Upper lobe of left lung (tissue), 6 donors: ENCODE measurements at places on chromosomes 6 and 20.

- no peak overlapping the region for H3K27ac ChIP-seq
- H3K4me1 ChIP-seq = peaks cover 4% of the 10 kb centered on the region
- H3K36me3 ChIP-seq = no peaks in the 10 kb centered on the region
- peak; percentile 82 for DNase-seq
These were observed 103.2 kb upstream of the FOXP4 start for GRCh38 chr6:41442800-41443501.

DNA sequence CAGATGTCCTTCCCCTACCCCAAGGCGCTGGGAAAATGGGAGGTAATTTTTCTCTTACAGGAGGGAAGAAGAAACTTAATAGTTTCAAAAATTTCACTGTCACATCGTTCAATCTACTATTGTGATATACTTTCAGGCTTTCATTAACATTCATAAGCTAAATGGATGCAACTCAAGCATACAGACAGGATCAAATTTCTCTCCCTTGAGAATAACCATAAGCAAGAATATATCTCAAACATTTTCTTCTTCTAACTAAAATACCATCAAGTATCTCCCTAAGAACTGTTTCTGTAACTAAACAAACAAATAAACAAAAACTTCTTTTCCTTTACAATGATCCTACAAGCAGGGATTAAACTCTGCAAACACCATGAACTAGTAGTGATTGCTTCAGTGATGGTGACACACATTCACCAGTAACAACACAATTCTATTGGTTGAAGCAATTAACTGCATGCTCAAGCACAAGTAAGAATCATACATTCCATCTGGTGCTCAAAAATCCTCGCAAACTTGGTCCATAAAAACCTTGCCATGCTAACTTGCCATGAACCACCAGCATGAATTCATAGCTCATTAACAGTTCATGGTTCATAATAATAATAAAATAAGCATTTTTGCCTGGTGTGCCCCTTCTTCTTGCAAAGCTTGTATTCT lies 183.8 kb downstream of the PTPRK start:
- no peaks in the 10 kb centered on the region for H3K27me3 ChIP-seq
- peaks cover 23% of the 10 kb centered on the region for H3K4me1 ChIP-seq
- DNase-seq = no peak
- no peaks in the 10 kb centered on the region for H3K36me3 ChIP-seq
- H3K27ac ChIP-seq = no peak overlapping the region
- H3K4me3 ChIP-seq = no peak overlapping the region

GRCh38 chr6:11714116-11714797 lies 64.3 kb downstream of the ADTRP start:
- no peak overlapping the region for H3K27ac ChIP-seq
- no peaks in the 10 kb centered on the region for H3K27me3 ChIP-seq
- no peaks in the 10 kb centered on the region for H3K36me3 ChIP-seq
- no peak overlapping the region for H3K4me3 ChIP-seq
- DNase-seq = no peak

DNA sequence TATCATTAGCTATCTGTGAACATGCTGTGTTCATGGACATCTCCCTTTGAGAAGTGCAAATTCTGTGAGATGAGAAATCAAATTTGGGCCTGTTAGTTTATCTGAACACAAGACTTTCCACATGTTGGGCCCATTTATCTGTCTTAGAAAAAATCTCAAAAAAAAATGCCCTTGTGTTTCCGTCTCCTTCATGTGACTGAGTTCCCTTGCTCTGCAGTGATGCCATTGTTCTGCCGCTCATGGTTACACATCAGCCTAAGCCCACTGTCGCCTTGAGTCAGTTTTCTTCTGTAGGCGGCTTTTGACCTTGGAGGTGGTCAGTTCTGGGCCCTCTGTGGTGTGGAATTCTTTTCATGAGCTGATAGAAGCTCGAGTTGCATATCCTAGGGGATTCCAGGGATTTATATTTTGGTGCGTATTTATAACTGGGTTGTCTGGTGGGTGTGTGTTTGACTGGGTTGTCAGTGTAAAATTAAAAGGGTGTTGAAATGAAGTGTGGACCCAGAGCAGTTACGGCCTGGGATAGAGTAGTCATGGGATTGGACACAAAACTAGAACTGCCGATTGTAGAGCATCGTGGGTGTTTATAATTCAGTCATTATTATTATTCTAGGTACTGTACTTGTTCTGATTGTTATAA lies 156.7 kb downstream of the JARID2 start:
- no peak overlapping the region for H3K27ac ChIP-seq
- DNase-seq = no peak
- H3K36me3 ChIP-seq = no peaks in the 10 kb centered on the region
- H3K27me3 ChIP-seq = no peaks in the 10 kb centered on the region

GRCh38 chr6:27591699-27592480 lies 119.0 kb upstream of the ZNF184 start:
- no peaks in the 10 kb centered on the region for H3K36me3 ChIP-seq
- no peaks in the 10 kb centered on the region for H3K27me3 ChIP-seq

GRCh38 chr6:71229477-71229876 lies 59.1 kb upstream of the OGFRL1 start:
- no peaks in the 10 kb centered on the region for H3K27me3 ChIP-seq
- H3K27ac ChIP-seq = no peak overlapping the region
- no peaks in the 10 kb centered on the region for H3K36me3 ChIP-seq
- no peak overlapping the region for H3K4me3 ChIP-seq
- DNase-seq = no peak
- H3K4me1 ChIP-seq = no peaks in the 10 kb centered on the region

DNA sequence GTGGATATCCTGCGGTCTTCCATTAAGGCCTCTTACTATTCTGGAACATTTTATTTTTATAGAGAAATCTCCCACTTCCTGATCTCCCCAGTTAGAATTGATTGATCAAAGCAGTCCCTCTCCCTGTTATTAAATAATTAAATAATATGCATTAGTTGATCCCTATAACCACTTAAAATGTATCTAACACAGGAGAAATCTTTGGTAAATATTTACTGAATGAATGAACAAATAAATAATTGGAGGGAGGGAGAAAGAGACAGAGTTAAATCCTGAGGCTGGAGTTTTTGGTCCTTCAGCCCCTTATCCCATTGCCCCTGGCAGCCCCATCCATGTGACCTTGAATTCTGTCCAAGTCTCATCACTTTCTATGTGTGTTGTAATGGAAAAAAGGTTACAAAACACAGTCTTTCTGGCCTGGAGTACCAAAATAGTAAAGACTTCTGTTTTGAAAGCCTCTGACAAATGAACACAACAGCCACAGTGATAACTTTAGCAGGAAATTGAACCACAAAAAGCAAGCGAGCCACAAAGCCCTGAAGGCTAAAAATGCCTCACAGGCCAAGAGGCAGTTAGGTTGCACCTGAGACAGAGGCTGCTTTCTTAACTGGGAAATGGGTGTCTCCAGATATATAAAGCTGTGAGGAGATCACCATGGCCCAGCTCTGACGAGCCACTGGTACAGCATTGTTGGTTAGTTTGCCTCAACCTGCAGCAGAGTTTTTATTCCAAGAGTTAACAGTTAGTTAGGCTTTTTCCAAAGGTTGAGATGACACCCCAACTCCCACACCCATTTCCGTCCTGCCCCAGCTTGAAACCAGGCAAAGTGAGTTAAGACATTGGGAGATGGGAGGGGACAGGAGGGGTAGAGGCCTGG lies 11.3 kb downstream of the NT5E start:
- no peaks in the 10 kb centered on the region for H3K27me3 ChIP-seq
- no peak for DNase-seq
- H3K4me1 ChIP-seq = peaks cover 25% of the 10 kb centered on the region
- peak overlapping the region; percentile 58 for H3K27ac ChIP-seq
- no peaks in the 10 kb centered on the region for H3K36me3 ChIP-seq
- H3K4me3 ChIP-seq = no peak overlapping the region

DNA sequence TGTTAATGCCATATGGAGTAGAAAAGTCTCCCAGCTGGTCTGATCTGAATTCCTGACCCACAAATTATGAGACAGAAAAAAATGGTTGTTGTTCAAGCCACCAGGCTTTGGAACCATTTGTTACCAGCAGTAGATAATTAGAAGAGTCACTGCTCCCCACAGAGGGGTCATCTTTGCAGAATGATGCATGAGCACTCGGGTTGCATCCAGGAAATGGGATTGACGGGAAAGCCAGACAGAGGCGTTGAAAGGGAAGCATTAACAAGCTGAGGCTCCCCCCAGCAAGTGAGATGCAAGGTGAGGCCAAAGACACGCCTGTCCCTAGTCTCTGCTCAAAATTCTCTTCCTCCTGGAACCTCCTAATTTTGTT lies 182.5 kb downstream of the SYNDIG1 start:
- H3K4me3 ChIP-seq = no peak overlapping the region
- H3K4me1 ChIP-seq = no peaks in the 10 kb centered on the region
- H3K27ac ChIP-seq = no peak overlapping the region
- no peaks in the 10 kb centered on the region for H3K36me3 ChIP-seq
- no peak for DNase-seq

GRCh38 chr6:34057191-34057590 lies 88.7 kb downstream of the GRM4 start:
- H3K27me3 ChIP-seq = no peaks in the 10 kb centered on the region
- no peaks in the 10 kb centered on the region for H3K36me3 ChIP-seq
- no peak overlapping the region for H3K4me3 ChIP-seq
- H3K4me1 ChIP-seq = no peaks in the 10 kb centered on the region
- no peak for DNase-seq

- H3K27ac ChIP-seq = no peak overlapping the region
- peaks cover 9% of the 10 kb centered on the region for H3K4me1 ChIP-seq
- H3K4me3 ChIP-seq = no peak overlapping the region
These were observed 46.4 kb upstream of the CDKAL1 start for GRCh38 chr6:20487669-20488375.

- H3K27ac ChIP-seq = no peak overlapping the region
- no peaks in the 10 kb centered on the region for H3K27me3 ChIP-seq
- H3K36me3 ChIP-seq = no peaks in the 10 kb centered on the region
These were observed 136.8 kb downstream of the FNDC1 start for GRCh38 chr6:159305804-159306537.

DNA sequence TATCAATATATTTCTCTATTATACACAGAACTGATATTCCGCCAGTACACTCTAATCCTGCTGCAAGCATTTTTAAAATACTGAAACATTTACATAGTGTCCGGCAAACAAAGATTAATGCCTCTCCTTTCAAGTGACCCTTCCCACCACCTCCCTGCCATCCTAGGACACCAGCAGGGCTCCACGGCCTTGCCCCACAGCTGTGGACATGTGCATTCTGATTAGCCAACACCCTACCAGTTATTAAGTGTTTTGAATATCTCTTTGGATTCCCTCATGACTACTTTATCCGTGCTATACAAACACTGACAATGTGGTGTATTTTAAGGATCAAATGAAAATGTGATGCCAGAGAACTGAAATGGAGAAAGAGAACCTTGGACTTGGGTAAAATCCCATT lies 615.1 kb downstream of the KIF16B start:
- no peaks in the 10 kb centered on the region for H3K27me3 ChIP-seq
- H3K4me3 ChIP-seq = no peak overlapping the region
- H3K4me1 ChIP-seq = no peaks in the 10 kb centered on the region
- H3K27ac ChIP-seq = no peak overlapping the region
- H3K36me3 ChIP-seq = no peaks in the 10 kb centered on the region

- peaks cover 47% of the 10 kb centered on the region for H3K4me1 ChIP-seq
- H3K36me3 ChIP-seq = no peaks in the 10 kb centered on the region
- no peak overlapping the region for H3K27ac ChIP-seq
- H3K27me3 ChIP-seq = no peaks in the 10 kb centered on the region
- no peak for DNase-seq
These were observed 227.6 kb downstream of the ALDH8A1 start for GRCh38 chr6:134722200-134722870.

GRCh38 chr20:47453167-47453782 lies 48.4 kb upstream of the NCOA3 start:
- H3K27me3 ChIP-seq = no peaks in the 10 kb centered on the region
- H3K4me3 ChIP-seq = no peak overlapping the region
- no peaks in the 10 kb centered on the region for H3K36me3 ChIP-seq
- H3K4me1 ChIP-seq = peaks cover 22% of the 10 kb centered on the region
- no peak for DNase-seq

DNA sequence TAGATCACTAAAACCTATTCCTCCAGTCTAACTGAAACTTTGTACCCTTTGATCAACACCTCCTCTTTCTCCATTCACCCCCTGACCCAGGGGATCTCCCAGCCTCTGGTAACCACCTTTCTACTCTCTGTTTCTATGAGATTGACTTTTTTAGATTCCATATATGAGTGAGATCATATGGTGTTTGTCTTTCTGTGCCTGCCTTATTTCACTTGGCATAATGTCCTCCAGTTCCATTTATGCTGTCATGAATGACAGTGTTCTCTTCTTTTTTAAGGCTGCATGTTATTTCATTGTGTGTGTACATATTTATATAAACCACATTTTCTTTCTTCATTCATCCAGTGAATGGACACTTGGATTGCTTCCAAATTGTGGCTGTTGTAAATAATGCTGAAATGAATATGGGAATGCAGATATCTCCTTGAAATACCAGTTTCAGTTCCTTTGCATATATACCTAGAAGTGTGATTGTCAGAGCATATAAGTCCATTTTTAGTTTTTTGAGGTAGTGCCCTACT lies 57.7 kb downstream of the DHX35 start:
- no peak overlapping the region for H3K27ac ChIP-seq
- H3K4me1 ChIP-seq = no peaks in the 10 kb centered on the region
- peaks cover 48% of the 10 kb centered on the region for H3K36me3 ChIP-seq
- no peak for DNase-seq
- H3K27me3 ChIP-seq = no peaks in the 10 kb centered on the region
- H3K4me3 ChIP-seq = no peak overlapping the region

DNA sequence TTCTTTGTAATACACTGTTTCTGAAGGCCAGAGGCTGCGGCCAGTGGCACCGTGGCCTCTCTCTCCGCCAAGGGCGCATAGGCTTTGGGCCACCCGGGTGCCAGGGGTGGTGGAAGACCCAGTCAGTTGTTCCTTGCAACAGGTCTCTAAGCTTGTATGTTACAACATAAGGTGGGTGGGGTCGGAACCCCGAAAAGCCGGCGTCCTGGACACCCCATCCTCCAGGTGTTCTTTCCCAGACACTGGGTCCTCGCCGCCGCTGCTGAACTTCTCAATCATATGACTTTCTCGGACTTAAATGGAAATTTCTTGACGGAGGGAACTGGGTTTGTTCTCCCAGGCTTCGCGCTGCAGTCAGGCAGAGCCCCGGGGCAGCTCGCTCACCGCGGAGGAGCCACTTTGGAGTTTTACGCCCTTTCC lies 983 bp upstream of the KCNQ5 start:
- H3K27ac ChIP-seq = peak overlapping the region; percentile 18
- H3K36me3 ChIP-seq = no peaks in the 10 kb centered on the region
- H3K27me3 ChIP-seq = peaks cover 2% of the 10 kb centered on the region

DNA sequence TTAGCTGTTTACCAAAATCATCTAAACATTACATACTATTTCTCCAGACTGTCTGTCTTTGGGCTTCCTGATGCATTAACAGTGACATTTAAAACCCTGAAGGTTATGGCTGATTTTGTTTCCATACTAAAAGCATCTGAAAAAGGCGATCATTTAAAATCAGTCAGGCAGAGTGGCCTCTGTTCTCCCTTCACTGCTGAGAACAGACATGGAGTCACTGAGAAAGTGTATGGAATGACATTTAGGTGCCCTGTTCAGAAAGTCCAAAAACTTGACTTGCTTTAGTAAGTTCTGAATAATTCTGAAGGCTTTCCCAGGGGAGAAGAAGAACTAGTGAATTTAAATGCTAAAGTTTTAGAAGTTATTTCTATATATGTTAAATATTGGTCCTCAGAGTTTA lies 83.0 kb downstream of the MAP7 start:
- no peaks in the 10 kb centered on the region for H3K27me3 ChIP-seq
- peaks cover 15% of the 10 kb centered on the region for H3K4me1 ChIP-seq
- H3K36me3 ChIP-seq = no peaks in the 10 kb centered on the region
- DNase-seq = no peak
